ENCODE measurements at places on chromosomes 3 and 15.

DNA sequence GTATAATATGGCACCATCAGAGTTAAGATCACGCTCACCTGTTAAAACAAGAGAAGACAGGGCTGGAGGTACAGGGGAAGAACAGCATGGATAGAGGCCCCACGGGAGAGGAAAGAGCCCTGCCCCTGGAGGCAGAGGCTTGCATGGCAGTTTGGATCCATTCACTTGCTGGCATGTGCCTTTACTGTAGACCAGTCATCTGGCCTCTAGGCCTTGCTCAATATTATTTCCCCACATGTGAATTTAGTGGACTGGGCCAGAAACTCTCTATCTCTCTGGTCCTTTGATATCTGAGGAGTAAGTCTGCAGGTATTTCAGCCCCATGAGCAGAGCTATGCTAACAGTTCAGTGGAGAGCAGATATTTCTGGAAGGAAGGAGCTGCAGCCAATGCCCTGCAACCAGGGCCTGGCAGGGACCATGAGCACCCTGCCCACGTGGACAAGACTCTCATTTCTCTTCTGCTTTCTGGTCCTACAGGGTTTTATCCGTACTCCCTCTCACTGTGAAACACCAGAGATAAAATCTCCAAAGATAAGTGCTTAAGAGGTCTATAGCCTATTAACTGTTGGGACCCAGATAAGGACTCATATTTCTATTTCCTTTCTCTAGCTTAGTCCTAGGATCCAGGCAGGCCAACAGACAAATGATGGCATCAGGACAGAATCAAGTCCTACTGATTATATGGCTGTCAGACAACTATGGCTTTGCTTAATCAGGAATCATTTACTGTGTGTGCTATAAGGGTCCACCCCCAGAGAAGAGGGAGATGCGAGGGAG lies 65.0 kb downstream of the CLDN11 start:
- DNase-seq, result no peak

DNA sequence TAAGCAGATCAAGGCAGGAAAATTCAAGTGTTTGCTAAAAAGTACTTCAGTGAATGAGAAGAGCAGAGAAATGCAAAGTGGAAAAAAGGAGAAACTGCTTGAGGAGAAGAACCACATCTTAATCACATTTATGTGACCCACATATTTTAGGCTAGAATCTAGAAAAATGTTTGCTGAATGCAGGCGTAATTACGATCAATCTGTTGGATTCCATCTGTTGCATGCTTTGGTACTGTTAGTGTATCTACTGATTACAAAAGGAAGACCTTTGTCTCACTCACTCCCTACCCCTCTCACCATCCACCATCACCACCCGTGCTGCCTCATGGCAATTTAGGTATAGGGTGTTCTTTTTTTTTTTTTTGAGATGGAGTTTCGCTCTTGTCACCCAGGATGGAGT lies 9.7 kb upstream of the TBL1XR1 start:
- DNase-seq, result no peak

DNA sequence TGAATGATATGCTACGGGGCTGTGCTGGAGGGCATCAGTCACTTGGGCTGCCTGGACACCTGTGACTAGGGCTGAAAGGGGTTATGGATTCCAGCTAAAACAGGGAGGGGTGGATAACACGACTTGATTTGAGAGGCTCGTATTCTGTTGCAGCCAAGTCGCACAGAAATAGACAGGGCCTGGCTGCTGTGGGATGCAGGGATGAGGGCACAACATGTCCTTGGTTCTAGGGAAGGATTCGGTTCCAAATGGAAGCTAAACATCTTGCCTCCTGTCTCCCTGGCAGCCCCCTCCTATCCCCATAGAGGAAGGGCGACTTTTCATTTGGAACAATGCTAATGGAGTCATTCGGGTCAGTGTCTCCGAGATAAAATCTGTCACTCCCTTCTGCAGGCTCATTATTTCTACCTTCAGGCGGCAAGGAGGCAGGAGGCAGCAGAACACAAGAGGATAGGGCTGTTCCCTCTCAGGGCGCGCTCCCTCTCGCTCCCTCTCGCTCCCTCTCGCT lies 433.8 kb upstream of the RBMS3 start:
- peak; percentile 19 for DNase-seq

DNA sequence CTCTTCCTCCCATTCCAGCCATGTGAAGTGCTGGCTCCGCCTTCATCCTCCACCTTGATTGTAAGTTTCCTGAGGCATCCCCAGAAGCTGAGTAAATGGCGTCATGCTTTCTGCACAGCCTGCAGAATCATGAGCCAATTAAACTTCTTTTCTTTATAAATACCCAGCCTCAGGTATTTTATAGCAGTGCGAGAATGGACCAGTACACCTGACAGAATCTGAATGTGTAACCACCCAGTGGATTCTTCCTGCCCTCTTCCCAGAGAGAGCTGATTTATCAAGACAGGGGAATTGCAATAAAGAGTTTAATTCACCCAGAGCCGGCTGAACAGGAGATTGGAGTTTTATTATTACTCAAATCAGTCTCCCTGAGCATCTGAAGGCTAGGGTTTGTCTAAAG lies 86.6 kb downstream of the C3orf70 start:
- DNase-seq, result no peak
